T-helper 1 cell (primary cell): ENCODE measurements at places on chromosomes 12 and 14.

DNA sequence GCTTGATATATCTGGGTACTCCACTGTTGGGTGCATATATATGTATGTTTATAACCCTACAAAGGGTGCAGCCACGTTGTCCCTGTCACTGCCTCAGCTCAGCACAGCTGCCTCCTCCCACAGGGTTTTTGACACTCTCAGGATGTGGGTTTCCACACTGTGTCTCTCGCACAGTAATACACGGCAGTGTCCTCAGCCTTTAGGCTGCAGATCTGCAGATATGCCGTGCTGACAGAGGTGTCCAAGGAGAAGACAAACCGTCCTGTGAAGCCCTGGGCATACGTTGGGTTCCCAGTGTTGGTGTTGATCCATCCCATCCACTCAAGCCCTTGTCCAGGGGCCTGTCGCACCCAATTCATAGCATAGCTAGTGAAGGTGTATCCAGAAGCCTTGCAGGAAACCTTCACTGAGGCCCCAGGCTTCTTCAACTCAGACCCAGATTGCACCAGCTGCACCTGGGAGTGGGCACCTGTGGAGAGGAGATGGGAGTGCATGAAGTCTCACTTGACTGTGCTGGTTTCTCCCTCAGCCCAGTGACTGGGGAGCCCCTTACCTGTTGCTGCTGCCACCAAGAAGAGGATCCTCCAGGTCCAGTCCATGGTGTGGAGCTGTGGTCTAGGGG lies 498.7 kb downstream of the TMEM121 start:
- no peak for DNase-seq

DNA sequence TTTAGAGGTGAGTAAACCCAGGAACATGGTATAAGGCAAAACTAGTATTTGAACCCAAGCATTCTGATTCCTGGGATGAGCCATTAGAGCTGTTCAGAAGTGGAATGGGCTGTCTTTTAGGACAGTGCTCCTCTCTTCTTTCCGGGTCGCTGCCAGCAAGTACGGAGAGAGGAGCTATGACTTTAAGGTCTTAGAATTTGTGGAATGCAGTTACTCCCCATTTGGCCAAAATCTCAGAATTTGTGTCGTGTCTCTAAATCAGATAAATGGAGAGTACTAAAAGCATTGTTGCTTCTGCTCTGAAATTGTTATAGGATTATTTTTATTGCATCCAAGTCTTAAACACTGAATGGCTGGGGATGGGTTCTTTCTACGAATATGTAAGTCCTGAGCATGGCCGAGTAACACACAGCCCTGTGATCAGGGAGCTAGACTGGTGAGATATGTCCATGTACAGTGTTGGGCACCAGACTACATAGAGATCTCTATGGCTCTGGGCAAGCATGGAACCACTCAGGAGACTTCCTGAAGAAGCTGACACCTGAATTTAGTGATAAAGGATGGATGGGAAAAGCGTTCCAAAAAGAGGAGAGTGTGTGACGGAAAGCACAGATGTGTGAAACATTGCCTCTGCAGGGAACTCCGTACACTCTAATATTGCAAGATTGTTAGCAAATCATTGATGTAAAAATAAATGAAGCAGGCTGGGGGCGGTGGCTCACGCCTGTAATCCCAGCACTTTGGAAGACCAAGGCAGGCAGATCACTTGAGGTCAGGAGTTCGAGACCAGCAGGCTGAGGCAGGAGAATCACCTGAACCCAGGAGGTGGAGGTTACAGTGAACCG lies 184.7 kb downstream of the SRGAP1 start:
- DNase-seq, result no peak

GRCh38 chr14:54435500-54435981 lies 5.6 kb downstream of the CNIH1 start:
- DNase-seq, result no peak

GRCh38 chr14:50471838-50472465 lies 60.4 kb downstream of the MAP4K5 start:
- no peak for DNase-seq

GRCh38 chr12:82277582-82277981 lies 80.6 kb downstream of the CCDC59 start:
- DNase-seq, result no peak

- no peak for DNase-seq
These were observed 11.9 kb downstream of the RHOF start for GRCh38 chr12:121781484-121781997.

- no peak for DNase-seq
These were observed 162.7 kb downstream of the EGLN3 start for GRCh38 chr14:33788161-33788560.

- DNase-seq, result no peak
These were observed 191.6 kb downstream of the CRADD start for GRCh38 chr12:93868771-93869170.

GRCh38 chr12:93749515-93749914 lies 72.3 kb downstream of the CRADD start:
- no peak for DNase-seq

DNA sequence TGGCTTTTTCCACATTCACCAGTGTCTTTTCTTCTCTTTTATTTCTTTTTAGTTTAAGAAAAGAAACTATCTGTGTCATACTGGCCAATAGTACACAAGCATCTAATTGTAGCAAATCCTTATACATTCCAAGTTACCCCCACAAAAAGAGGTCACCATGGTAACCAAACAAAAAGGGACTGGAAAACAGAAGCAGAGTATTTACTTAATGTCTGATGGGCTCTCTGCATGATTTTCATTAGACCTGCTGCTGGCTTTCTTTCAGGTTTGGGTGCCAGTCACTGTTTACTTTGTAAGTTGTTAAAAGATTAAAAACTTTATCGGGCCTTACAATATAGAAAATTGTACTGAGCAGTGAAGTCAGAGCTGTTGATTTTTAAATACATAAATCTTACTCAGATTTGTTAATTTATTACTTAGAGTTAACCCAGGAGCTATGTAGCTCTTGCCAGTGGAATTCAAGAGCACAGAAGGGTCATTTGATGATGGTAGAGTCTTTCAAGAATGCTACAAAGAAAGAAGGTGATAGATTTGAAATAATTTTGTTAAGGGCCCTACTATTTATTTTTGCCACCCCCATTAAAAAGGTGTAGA lies 123.9 kb downstream of the BRMS1L start:
- no peak for DNase-seq

- DNase-seq, result no peak
These were observed 1.2 kb upstream of the DDN start for GRCh38 chr12:49000346-49000745.

GRCh38 chr12:124289634-124290600 lies 5.0 kb upstream of the RFLNA start:
- DNase-seq, result no peak

- no peak for DNase-seq
These were observed 6.5 kb downstream of the P2RX2 start for GRCh38 chr12:132624910-132625630.

DNA sequence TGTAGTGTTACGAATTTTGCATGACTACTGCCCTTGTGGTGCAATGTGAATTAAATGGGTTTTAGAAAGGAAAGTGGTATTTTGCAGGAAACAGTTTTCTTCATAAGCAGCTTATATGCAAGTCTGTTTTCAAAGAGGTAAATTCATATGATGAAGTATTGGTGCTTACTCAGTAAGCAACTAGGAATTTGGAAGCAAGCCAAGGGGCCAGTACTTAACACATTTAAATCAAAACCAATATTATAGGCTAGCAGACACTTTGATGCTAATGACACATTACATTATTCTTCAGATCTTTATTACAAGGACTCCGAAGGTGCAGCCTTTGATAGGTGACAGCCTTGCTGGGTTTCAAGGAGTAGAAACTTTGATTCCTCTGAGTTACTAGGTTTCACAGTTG lies 23.1 kb downstream of the MGAT4C start:
- DNase-seq, result no peak

- DNase-seq, result no peak
These were observed 158.6 kb upstream of the PARP11 start for GRCh38 chr12:4031703-4032291.

DNA sequence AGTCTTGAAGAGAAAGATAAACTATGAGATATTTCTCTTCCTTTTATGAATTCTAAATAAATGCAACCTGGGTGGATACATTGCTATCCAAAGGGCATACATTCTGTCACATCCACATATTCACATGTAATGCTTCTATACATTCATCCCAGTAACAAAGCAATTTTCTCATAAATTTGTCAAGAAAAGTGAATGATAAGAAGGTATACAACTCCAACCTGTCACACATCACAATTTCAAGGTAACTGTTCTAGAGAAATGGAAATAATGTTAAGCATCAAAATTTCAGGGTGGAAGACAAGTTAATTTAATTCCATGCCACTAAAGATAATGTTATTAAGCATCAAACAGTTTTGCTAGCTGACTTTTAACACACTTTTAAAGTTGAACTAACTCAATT lies 212.9 kb downstream of the SYT10 start:
- no peak for DNase-seq

GRCh38 chr12:120258323-120258896 lies 7.1 kb downstream of the PXN start:
- no peak for DNase-seq

GRCh38 chr12:124881123-124881522 lies 17.5 kb upstream of the SCARB1 start:
- no peak for DNase-seq

DNA sequence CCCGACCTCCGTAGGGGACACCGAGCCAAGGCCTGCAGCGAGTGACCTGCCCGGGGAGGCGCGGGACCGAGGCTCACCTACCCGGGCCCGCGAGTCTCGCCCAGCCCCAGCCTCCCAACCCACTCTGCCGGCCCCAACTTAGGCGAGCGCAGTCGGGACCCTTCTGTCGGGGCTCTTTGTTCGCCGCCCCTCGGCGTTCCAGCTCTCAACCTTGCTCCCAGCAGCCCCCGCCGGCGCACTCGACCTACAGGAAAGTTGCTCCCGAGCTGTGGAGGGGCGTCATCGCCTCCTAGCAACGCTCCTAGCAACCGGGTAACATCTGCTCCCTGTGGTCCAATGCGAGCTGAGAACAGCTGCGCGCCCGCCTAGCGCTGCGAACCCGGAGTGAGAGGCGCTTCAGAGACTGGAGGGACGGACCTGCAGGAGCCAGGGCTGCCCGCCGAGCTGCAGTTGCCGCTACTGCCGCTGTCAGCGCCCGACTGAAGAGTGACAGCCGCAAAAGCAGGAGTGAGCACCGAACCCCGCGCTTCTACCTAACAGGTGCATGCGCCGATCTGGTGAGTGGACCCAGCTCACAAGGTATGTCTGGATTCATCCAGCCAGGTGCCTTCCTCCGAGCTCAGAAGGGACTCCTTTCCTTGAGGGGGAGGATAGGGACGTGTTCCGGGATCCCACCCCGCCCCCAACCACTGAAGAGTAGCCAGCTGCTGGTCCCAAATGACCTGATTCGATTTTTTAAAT lies 355.0 kb downstream of the SNAPC1 start:
- peak; percentile 40 for DNase-seq

DNA sequence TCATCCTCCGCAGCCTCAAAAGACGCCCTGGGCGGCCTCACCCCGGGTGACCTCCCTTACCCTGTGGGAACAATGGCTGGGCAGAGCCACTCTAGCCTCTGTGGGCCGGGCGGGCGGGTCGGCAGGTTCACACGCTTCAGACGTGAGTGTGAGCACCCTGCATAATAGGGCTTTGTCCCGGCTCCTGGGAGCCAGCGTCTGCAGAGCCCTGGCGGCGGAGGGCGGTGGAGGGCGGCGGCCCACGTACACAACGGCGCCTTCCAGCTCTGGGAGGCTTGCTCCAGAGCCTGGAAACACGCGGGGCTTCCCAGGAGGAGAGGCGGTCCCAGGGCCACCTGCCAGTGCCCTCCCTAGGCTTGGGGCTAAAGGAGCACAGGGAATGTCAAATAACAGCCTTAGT lies 205.6 kb downstream of the BCL11B start:
- DNase-seq, result no peak

GRCh38 chr12:14613718-14614117 lies 46.0 kb upstream of the PLBD1 start:
- peak; percentile 6 for DNase-seq

DNA sequence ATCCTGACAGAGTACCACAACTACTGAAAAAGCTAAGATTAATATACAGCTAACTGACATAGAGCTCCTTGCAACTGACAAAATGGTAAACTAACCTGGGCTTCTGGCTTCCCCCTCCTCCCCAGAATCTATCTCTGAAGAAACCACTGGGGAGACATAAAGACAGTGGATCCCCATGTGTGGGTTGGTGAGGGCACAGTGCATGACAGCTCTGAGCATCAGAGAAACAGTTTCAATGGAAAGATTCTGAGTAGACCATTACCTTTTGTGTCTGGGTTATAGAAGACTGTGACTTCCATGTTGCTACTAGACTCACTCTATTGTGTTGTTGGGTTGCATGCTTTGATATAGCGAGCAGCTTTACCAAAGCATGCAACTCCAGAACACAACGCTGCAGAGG lies 247.4 kb downstream of the EFCAB11 start:
- DNase-seq, result no peak

DNA sequence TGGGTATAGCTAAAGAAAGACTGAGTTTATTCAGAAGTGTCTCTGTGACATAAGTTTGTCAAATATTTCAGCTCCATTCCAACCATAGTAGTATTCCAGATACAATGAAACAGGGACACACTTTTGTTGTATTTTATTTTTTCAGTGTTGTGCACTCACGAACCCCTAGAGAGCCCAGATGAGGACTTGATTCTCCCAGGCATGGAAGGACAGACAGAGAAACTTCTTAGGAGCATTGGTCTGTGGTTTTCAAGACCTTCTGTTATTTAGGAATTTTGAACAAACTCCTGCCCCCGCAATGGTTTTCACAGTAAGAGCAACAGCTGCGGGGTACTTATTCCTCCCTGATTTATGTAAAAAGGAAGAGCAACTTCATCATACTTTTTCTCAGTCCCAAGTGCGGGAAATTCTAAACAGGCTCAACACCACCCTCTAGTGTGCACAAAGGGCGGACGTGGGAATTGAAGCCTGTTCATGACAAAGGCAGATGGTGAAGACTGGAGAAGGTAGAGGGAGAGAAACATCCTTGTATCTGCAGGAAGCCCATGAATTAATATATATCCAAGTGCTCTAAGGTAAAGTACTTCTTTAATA lies 147.6 kb downstream of the PAH start:
- peak; percentile 2 for DNase-seq

DNA sequence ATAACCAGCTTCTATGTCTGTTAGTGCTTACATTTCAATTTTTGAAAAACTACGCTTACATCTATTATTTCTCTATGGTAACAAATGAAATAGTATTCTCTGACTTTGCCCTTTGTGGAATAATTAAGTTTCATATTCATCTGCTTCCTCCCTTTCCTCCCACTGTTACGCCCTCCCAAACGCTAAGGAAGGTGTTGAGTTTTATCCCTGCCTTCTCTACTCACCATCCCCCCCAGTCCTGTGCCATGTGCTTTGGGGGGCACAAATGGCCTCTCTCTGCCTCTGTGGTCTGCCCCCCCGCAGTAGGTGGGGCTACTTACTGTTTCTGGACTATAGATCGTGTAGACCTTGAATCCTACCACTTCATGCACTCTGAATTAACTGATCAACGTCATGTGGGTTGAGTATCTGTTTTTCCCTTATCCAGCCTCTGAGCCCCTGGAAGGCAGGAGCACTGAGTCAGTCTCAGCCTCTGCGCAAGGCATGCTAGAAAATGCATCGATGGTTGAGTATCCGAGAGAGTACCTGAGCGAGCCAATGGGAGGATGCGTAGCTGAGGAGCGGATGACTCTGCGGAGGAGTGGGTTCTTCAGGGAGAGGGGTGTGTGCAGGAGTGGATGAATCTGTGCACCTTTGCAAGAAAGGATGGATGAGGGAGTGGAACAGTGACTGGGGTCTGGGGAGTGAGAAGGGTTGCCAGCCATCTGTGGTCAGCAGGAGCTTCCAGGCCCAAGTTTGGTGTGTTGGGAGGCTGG lies 114.5 kb upstream of the RTL1 start:
- no peak for DNase-seq
